COLO829 (cell line): ENCODE measurements at places on chromosomes 13 and 19.

DNA sequence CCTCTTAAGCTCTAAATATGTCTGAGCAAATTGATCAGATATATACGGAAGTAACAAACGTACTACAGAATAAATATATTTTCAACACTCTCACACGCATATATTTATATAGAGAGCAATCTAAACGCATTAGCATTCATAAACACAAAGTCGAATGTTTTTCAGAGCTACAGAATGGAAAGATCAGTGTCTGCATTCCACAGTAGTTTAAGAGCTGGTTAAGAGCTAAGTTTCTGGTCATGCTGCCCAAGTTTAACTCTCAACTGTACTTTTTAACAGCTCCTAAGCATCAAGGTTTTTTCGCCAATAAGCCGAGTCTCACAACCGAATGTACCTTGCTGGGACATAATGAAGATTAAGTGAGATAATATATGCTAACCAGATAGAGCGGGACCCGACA is 36.7 kb upstream of the RAP2A start:
- no peak for DNase-seq

DNA sequence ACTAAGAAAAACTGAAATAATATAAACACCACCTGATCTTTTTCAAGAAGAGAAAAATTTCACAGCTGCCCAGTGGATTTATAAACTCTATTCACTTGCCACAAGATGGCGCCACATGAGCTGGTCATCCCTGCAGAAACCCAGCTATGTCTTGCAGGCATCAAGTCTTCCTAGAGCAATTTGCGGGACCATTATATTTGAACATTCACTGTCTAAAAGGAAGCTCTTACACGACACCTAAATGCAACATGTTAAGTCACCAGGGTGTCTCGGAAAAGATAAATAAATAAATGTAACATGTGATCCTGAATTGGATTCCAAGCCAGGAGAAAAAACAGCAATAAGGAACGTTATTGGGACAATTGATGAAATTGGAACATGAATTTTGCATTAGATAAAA is 20.3 kb upstream of the AKT2 start:
- DNase-seq: peak; percentile 88

DNA sequence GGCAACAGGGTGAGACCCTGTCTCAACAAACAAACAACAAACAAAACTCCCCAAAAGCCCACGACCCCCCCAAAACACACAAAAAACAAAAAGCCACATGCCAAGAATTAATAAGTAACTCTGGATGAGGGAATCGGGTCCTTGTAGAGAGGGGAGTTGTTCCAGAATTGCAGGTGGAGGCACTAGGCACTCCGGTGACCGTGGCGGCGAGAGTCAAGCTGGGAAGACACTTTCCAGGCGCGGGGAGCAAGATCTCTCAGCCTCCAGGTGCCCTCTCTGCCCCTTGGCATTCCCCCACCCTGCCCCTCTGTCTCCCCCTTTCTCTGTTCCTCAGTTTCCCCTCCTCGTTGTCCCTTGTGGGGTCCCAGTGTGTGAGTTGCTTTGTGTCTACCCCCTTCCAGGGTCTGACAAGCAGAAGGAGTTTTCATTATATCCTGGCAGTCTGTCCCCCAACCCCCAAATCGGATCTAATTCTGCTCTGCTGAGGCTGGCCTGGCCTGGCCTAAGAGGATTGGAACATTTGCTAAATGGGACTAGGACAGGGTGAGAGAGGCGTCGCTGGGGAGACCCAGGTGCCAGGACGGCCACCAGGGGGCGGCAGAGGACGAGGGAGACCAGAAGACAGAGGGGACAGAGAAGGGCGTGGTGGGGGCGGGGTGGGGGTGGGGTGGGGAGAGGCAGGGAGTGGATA is 8.3 kb upstream of the CRX start:
- DNase-seq: peak; percentile 40

DNA sequence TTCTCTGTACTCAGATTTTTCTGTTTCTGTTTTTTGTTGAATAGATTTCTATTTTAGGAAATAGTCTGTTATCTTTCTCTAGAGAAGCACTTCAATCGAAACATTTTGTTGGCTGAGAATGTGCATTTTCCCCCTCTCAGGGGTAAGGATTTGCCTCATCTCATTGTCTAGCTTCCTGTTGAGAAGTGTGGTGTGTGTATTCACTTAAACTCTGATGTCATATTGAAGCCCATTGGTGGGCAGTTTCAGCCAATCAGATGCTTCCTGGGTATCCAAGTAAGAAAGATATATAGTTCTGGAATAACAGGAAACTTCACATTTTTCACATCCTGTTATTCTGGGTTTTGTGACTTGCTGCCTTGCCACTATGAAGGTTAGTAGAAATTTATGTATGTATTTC is 87.6 kb downstream of the ARHGEF7 start:
- peak; percentile 43 for DNase-seq

- no peak for DNase-seq
These were observed at the start of gene SIGLEC6 for GRCh38 chr19:51531349-51532315. SIGLEC6 (minus strand) TSS chr19:51531670; CDS start chr19:51531648, 22 bp downstream.

DNA sequence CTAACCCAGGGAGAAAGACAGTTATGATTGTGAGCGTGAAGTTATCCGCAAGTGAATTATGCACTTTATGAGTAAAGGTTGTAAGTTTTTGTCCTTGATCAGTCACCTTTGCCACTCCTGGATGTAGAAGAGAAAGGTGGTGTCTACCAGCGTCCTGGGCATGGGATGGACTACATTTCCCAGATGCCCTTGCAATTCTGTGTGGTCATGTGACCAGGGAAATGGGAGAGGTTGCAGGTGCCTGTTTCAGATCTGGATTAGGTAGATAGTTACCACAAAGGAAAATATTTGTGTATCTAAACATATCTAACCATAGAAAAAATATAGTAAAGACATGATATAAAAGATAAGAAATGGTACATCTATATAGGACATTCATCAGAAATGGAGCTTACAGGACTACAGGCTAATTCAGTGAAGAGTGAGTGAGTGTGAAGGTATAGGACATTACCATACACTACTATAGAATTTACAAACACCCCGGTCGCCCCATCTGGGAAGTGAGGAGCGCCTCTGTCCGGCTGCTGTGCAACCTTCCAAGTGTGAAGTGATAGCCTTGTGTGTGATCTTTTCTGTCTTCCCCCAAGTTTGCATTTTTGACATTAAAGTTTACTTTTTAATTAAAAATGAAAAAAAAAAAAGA is 51.6 kb upstream of the CACNA1A start:
- no peak for DNase-seq

DNA sequence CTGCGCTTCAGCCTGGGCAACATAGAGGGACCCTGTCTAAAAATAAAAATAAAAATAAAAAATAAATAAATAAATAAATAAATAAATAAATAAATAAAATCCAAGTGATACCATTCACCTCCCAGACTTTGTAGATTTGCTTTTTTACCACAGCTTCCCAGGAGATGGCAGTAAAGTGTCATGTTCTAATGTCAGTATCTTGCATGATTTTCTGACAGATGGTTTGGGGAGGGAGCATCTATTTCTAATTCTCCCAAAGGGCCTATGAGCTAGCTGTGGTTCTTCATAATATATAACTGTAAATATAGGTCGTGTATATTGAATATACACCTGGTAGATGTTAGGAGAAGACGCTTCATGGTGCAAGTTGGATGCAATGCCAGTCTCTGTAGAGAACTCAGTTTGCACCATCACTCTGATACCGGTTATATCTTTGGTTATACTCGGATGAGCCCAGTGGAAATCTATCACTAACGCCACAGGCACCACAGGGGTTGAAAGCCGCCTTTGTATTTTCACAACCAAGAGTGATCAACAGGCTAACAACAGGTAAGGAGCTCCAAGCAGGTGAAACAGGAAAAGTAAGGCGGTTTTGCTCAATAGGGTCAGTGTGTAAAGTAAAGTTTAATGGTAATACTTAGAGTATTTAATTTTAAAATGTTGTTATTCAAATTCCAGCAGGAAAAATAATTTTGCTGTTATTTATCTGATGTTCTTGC is 13.9 kb downstream of the APLP1 start:
- peak; percentile 78 for DNase-seq

DNA sequence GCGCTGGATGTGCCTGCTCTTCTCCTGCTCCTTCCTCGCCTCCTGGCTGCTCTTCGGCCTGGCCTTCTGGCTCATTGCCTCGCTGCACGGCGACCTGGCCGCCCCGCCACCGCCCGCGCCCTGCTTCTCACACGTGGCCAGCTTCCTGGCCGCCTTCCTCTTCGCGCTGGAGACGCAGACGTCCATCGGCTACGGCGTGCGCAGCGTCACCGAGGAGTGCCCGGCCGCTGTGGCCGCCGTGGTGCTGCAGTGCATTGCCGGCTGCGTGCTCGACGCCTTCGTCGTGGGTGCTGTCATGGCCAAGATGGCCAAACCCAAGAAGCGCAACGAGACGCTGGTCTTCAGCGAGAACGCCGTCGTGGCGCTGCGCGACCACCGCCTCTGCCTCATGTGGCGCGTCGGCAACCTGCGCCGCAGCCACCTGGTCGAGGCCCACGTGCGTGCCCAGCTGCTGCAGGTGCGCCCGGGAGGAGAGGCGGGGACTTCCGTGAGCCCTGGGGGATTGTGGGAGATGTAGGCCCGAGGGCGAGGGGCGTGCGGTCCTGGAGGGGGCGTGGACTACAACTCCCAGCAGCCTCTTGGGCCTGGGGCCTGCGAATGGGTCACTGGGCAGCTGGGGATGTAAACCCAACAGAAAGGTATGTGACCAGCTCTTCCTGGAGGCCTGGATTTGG is 6.7 kb downstream of the KCNJ14 start:
- no peak for DNase-seq

GRCh38 chr13:30172593-30173302 is 134.6 kb downstream of the KATNAL1 start:
- no peak for DNase-seq
